Fibroblast of skin of scalp (primary cell): ENCODE measurements at places on chromosomes 3 and 15.

DNA sequence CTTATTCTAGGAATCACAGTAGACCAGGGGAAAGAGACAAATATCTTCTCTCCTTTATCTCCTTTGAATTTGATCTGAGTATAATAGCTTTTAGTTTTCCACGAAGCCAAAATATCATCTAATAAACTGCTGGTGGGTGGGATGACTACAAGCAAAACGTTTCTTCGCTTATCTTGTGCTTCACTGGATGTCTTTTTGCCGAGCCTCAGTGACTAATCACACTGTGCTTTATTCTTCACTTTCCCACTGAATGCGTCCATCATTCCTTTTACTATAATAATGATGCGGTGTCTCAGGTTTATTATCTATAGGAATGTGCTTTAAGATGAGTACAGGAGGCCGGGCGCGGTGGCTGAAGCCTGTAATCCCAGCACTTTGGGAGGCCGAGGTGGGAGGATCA is 32.5 kb downstream of the CEP152 start:
- DNase-seq = no peak

DNA sequence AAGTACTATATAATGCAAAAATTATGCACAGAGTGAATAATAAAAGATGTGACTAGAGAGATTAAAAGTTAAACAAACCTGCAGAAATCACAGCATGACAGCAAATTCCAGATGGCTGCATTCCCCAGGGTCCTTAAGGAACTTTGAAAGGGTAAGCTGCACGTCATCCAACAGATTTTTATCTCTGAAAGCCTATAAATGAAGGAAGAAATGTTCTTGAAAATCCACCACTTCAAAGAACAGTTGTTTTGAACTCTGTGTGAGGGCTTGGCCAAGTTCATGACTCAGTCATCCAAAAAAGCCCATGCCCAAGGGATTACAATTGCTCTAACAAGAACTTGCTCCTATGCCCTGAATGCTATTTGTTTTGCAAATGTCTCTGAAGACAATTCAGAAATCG is 603.6 kb downstream of the PLOD2 start:
- DNase-seq = peak; percentile 44

- DNase-seq = no peak
These were observed 2.0 kb downstream of the ATP10A start for GRCh38 chr15:25860885-25861866.

GRCh38 chr3:31729082-31729481 is 196.4 kb downstream of the STT3B start:
- no peak for DNase-seq

- peak; percentile 52 for DNase-seq
These were observed at the start of gene ZNF662 for GRCh38 chr3:42906070-42906847. TSS of gene ZNF662 (plus strand) at chr3:42906142. CDS start at chr3:42908115, 1,973 bp downstream.

GRCh38 chr15:48063411-48063985 is 57.3 kb upstream of the SLC24A5 start:
- DNase-seq = no peak

- DNase-seq = no peak
These were observed 36.0 kb downstream of the PSTPIP1 start for GRCh38 chr15:77030928-77031375.

GRCh38 chr3:189365609-189366564 is 194.1 kb downstream of the TPRG1 start:
- DNase-seq = peak; percentile 36

- no peak for DNase-seq
These were observed 955.2 kb downstream of the AGBL1 start for GRCh38 chr15:87034886-87035285.

DNA sequence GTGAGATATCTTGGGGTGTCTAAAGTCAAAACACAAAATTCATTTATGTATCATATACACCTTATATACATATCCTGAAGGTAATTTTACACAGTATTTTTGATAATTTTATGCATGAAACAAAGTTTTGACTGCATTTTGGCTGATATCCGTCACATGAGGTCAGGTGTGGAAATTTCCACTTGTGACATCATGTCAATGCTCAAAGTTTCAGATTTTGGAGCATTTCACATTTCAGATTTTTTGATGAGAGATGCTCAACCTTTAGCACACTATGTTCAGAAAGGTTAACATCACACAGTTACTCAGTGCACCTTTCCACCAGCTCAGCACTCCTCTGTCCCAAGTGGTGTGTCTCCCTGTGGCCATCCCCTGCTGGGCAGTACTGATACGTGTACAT is 37.7 kb upstream of the CPB1 start:
- no peak for DNase-seq

GRCh38 chr3:49513494-49514124 is 40.7 kb upstream of the BSN start:
- no peak for DNase-seq

DNA sequence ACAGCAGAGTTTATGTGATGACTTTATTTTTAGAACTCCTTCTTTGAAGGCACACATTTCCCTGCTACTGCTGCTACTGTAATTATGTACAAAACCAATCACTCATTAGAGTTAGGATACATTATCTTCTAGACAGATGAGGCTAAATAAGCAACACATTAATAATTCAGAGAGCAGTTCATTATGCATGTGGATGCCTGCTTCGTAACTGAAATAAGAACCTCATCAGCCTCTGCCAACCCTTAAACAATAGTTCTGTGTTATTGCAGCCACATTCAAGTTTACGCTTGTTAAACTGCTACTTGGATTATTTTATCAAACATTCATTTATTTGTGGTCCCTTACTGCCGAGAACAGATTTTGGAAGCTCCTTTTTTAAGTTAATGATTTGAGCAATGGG is 52.5 kb upstream of the C15orf61 start:
- no peak for DNase-seq

DNA sequence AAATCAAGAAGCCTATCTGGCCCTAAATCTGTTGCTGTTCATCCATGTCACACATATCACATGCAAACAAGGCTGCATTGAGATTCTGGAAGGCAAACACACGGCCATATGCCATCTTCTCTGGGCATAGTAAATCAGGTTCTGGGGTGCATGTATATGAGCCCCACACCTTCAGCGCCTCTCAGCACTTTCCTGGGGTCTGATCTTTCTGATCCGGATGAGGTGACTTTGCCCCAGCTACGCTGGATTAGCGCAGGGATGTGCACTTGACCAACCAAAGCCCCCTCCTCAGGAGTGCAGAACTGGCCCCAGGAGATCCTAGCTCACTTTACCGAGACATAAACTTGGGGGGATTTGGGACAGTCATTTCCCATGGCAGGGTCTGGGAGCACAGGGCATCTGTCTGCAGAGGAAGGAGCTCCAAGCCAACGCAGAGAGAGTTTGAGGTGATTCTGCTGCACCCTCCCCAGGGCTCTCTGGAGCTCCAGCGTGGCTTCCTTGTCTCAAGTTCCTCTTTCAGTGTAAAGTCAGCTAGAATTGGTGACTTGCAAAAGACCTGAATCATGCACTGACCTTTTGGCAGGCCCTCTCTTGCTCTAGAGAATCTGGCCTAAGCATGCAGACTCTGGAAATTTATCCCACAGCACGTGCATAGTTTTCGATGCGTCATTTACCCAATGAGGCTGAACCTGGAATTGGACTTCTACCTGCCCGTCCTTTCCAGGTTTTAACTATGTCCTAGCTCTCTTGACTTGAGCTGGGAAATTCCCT is 63.5 kb upstream of the KLF13 start:
- DNase-seq = no peak

- DNase-seq = peak; percentile 65
These were observed 57.2 kb downstream of the SEC22A start for GRCh38 chr3:123258811-123259420.

GRCh38 chr3:42224658-42225421 is 41.1 kb downstream of the CCK start:
- no peak for DNase-seq

- DNase-seq = no peak
These were observed 1.4 kb downstream of the LCTL start for GRCh38 chr15:66564136-66565041.

GRCh38 chr3:5389057-5389456 is 201.6 kb downstream of the EDEM1 start:
- no peak for DNase-seq

DNA sequence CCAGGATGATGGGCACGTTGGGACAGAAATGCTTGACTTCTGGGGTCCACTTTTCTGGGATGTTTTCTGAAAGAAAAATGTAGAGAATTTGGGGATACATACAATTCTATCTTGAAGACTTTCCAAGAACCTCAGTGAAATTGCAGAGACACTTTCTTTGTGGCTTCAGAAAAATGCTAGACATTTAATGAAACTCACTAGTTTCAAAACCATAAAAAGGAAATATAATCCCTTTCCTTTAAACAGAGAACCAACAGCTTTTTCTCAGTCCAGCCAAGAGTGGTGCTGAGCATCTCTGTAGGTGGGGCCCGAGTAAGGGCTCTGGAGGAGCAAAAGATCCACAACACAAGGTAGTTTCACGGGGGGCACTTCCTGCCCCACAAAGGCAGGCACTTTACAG is 4.4 kb upstream of the GPX1 start:
- peak; percentile 71 for DNase-seq

DNA sequence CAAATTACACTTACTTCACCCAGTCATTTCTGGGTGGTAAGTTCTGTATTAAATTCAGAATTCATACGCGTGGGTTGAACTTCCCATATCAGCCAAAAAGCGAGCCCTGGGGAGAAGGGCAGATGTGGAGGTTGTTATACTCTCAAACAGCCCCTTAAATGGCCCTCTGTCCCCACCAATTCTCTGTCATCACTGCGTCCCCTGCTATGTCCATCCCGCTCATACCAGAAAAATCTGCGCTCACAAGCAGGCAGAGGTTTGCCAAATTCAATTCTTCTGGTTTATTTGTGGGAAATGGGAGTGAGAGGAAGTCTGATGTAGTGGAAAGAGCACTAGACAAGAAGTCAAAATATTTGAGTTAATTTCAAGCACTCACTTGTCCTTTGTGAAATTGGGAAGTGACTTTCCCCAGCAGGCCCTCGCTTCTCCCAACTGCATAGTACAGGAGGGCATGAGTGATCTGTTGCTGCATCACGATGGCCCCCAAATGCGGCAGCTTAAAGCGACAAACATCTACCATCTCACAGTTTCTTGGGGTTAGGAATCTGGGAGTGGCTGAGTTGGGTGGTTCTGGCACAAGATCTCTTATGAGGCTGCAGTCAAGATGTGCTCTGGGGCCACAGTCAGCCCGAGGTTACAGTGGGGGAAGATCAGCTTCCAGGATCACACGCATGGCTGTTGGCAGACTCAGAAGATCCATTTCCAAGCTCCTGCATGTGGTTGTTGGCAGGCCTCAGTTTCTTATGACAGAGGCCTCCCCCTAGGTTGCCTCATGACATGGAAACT is 67.7 kb downstream of the CPN2 start:
- no peak for DNase-seq

GRCh38 chr15:89307046-89307587 is 27.5 kb downstream of the POLG start:
- DNase-seq = peak; percentile 17

DNA sequence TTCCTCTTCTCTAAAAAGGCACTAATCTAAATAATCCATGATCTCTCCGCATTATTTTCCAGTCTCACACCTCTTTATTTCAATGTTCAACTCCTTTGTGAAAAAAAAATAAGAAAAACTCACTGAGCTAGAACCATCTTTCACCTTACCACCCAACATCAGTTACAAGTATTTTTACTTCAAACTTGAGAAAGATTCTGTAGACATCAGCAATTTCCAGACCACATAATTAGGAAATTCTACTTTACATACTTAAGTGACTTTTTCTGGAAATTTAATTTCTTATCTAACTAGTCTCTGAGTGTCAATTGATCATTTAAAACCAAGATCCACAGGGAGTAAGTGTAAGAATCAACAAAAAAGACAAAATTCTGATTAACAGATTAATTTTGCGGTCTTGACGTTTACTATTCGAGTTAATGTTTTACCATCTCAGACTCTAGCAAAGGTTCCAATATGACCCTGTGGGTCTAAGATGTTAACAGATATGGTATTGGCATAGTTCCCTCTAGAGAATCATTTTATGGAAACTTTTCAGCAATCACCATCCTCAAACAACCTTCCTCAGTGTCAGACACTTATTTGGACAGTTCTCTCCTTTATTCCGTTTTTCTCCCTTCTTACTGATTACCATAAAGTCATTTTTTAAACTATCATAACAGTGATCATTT is 5.1 kb downstream of the ATP13A3 start:
- DNase-seq = no peak

GRCh38 chr3:13617981-13618380 is 69.1 kb downstream of the FBLN2 start:
- no peak for DNase-seq

DNA sequence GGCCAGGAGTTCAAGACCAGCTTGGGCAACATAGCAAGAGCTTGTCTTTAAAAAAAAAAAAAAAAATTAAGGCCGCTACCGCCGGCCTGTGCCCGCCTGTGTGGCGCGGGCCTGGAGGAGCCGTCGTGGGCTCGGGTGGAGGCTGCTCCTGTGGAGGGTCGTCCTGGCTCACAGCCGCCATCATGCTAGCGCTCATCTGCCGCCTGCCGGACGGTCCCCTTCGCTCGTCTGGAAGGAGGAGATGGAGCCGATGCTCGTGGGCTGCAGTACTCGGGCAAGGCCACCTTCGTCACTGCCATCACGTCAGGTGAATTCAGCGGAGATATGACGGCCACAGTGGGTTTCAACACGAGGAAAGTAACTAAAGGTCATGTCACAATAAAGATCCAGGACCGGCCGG is 37.4 kb downstream of the TFRC start:
- no peak for DNase-seq

DNA sequence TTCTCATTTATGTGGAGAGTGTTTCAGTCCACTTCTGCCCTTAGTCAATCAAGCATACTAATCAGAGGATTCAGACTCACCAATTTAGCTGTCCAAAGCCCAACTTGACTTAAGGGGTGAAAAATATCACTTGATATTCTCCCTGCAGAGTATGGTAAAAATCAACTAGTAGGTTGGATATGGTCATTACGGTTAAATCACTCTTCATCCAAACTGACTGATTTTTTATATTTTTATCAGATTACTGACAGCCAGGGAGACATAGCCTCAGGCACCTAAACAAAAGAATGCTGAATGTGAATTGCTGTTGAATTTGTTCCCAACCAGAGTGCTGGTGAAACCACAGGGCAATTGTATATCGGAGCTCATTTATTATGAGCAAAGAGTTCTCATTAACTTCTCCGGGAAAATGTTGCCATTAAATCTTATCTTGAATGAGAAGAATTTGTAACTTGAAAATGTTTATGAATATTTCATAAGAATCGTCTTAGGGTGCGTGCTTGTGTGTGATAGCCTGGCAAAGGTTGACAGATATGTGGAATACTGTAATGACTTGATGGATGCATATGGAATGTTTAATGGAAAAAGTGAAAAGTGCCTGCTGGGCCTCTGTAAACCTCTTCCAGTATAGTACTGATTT is 411.2 kb downstream of the NAALADL2 start:
- DNase-seq = peak; percentile 73

- DNase-seq = peak; percentile 48
These were observed 199.1 kb downstream of the LRRN1 start for GRCh38 chr3:3998140-3998922.

- no peak for DNase-seq
These were observed 277.3 kb upstream of the NR2F2 start for GRCh38 chr15:96053031-96053780.
